ENCODE measurements at places on chromosomes 2 and 18.

DNA sequence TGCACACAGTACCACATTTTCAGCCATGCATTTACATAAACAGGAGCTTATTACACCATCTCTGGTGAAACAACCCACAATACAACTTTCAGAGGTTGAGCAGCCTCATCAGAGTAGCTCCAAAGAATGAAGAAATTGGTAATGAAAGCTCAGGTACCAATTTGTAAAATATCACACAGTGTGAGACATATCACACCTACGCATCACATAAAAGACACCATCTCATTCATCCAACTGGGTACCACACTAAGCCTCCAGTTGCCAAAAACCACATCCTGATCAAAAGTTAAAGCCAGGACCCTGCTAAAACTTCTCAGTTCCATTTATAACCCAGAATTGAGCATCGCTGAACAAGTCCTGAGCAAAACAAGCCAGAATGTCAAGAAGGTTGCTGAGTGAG, 4.6 kb downstream of the TMEM163 start:
- no peak for DNase-seq

- no peak for DNase-seq
These were observed 15.9 kb downstream of the KIDINS220 start for GRCh38 chr2:8821276-8822217.

GRCh38 chr2:98484652-98485452, 40.2 kb downstream of the INPP4A start:
- no peak for DNase-seq

DNA sequence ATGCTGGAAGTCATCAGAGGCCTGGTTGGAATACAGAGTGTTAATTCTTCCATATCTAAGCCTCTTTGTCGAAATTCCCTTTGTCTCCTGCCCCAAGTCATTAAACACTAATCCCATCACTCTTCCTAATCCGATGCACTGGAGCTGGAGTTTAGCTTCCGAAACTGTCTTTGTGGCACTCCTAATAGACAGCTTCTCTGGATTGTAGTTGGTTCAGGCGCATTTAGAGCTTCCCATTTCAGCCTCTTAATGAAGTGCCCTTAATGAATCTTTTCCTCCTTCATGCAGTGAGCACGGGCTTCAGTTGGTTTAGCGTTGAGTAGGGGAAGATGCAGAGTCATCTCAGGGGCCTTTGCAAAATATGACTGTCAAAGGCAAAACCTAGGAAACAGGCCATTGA, 72.2 kb upstream of the MEIS1 start:
- no peak for DNase-seq

GRCh38 chr2:20919297-20919800, 96.4 kb upstream of the LDAH start:
- no peak for DNase-seq

- DNase-seq = no peak
These were observed 74.1 kb upstream of the SMAD7 start for GRCh38 chr18:49024804-49025421.

- DNase-seq = no peak
These were observed 28.0 kb upstream of the PIEZO2 start for GRCh38 chr18:11177382-11177781.

- no peak for DNase-seq
These were observed 84.4 kb upstream of the TWIST2 start for GRCh38 chr2:238763471-238763995.

DNA sequence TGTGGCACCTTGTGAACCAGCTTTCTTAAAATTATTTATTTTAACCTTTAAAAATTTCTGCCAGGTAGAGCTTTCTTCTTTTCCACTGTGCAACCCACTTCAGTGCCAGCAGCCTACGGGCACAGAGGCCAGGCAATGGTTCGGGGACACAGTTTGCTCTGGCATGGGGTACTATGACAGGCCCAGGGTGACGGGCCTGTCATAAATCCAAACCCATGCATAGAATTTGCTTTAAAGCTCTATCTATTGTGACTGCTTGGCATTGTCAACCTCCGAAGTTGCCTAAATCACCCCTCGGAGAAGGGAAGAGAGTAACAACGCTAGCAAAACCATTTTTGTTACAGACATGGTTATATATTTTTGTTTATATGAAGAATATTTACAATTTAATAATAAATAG, 1.5 kb downstream of the ODC1 start:
- no peak for DNase-seq

DNA sequence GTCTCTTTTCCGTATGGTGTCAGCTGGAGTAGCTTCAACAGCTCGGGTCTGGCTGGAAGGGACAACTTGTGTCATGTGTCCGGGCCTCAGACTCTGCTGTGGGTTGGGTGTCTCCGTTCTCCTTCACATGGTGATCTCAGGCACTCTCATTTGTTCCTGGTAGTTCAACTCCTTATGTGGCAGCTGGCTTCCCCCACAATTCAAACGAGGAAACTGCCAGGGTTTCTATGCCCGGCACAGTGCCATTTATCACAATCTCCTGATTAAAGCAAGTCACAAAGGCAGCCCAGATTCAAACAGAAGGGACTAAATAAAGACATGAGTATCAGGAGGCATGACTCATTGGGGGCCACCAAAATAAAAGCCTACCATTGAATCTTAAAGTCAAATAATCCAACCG, 22.7 kb downstream of the MRO start:
- no peak for DNase-seq

DNA sequence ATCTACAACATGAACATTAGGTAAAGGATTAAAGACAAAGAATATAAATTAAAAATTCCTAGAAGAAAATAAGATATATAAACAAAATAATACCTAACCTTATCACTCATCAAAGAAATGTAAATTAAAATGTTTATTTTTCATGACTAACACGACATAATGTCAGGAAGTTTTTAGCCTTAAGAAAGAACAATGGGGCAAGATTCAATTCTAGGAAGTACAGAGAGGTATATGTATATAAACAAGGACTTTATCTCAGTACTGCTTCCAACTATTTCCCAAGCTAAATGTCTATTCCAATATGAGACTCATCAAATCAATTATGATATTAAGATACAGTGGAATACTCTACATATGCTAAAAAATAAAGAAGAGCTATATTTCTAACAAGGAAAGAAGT, 44.1 kb downstream of the TTC21B start:
- no peak for DNase-seq

Measured in GM12864 (cell line).